ENCODE measurements at places on chromosomes 6 and 20.

GRCh38 chr6:153131037-153131981 lies at the start of gene RGS17:
TSS of gene RGS17 (minus strand) at chr6:153131282. CDS start at chr6:153044018, 87,264 bp downstream.
- no peak for DNase-seq

GRCh38 chr20:62200491-62201172 lies 17.8 kb downstream of the MTG2 start:
- DNase-seq = no peak

- no peak for DNase-seq
Observed at GRCh38 chr20:47330933-47331708, 25.4 kb downstream of the ZMYND8 start.

GRCh38 chr6:158687506-158687905 lies 37.7 kb downstream of the SYTL3 start:
- no peak for DNase-seq

- no peak for DNase-seq
Observed at GRCh38 chr6:114007516-114007915, 36.6 kb upstream of the HDAC2 start.

GRCh38 chr6:14857501-14857900 lies 388.4 kb upstream of the JARID2 start:
- DNase-seq = no peak

- DNase-seq = no peak
Observed at GRCh38 chr6:73978330-73978729, 282.3 kb downstream of the CD109 start.

DNA sequence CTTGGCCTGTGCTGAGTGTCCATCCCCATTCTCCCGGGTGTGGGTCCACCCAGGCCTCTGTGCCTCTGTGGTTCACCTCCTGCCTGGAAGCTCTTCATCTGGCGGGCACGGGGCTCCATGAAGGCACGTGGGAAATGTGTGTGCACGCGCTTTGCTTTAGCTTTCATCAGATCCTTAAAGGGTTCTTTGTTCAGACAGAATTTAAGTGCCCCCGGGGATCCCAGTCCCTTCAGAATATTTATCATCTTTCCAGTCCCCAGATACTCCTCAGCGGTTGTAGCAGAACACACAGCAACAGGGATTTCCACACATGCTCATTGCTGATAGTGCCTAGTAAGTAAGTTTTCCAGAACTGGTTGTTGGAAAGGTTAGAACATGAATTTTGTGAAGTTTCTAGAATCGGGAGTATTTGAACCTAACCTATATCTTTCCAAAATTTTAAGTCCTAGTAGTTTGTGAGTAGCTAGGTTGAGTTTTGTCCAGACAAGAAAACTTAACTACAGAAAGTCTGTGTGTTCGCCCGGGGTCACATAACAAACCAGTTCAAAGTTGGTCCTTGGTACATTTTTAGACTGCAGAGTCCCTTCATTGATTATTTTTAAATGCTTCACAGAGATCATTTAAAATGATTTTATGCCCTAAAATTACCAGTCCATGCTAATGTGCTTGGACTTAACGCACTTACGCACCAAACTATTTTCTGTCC lies 67.7 kb downstream of the RPP40 start:
- no peak for DNase-seq

DNA sequence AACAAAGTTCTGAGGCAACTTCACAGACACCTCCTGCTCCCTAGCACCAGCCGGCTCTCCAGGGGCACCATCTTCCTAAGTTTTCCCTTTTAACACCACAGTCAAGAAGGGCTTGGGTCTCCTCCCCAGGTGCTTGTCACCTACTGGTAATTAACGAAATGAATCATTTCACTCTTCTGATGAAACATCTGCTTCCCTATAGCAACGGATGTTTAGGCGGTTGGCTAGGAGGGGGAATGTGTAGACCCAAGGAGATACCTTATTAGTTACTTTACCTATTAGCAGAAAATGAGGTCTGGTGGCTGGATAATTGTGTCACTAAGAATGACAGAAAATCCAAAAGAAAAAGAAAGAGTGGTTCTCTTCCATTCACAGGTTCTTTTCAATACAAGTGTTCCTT lies 46.3 kb upstream of the FABP7 start:
- DNase-seq = no peak

All from NAMALWA (cell line).